ENCODE measurements at places on chromosomes 3 and 15.
A peak's percentile ranks its signal among the peaks of the same experiment; 100 is the strongest.

DNA sequence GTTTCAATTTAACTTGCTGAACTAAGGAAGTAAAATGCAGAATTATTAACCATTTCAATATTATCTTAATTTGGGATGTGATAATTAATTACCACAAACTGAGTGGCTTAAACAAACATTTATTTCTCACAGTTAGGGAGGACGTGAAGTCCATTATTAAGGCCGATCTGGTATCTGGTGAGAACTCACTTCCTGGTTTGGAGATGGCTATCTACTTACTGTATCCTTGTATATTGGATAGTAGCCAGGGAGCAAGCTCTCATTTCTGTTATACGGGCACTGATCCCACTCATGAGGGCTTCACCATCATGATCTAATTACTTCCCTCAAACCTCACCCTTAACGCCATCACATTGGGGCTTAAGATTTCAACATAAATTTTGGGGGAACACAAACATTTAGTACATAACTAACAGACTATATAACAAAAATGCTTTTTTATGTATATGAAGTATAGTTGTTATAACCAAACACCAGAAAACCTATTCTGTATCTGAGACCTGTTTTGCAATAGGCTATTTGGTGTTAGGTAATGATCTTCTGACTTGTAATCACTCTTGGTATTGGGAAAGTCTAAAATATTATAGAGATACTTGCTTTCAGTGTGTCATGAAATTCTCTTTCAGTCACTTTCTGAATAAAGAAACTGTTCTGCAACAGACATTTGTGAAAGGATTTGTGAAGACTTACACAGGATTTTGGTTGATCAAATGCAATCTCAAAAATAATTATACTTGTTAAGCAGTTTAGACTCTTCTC, 4.7 kb upstream of the KPNA4 start:
- DNase-seq = no peak

GRCh38 chr3:186525369-186526255, 18.6 kb downstream of the CRYGS start:
- DNase-seq = no peak

DNA sequence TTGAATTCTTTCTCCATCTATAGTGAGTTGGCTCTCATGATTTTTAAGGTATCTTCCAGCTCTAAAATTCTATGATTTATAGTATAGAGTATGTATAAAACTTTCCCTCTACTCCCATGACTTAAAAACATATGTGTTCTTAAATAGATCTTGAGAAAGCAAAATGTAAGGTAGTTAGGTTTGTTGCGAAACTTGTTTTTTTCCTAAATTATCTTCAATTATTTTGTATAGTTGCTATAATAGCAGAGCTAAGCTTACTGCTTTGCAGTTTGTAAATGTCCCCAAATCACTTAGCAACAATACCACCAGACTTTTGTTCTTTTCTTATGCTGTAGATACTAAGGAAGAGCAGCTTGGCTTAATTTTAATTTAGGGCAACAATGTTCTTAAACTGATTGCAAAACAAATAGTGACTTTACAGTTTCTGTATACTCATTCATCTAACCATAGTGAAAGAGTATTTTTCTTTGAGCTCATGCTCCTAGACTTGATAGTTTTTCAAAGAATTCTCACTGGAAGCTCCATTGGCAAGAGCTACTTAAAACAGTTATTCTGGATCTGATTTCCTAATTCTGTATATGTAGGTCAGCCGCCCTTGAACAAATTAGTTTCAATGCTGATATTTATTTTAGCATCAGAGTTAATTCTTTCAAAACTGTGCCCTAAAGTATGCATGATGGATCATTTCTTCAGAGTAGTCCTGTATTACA, 61.2 kb downstream of the LYSMD4 start:
- no peak for DNase-seq

- no peak for DNase-seq
Measured at GRCh38 chr3:151750678-151751077, 17.0 kb downstream of the AADACL2 start.

- DNase-seq = no peak
Measured at GRCh38 chr3:112128843-112129727, 4.0 kb downstream of the GCSAM start.

DNA sequence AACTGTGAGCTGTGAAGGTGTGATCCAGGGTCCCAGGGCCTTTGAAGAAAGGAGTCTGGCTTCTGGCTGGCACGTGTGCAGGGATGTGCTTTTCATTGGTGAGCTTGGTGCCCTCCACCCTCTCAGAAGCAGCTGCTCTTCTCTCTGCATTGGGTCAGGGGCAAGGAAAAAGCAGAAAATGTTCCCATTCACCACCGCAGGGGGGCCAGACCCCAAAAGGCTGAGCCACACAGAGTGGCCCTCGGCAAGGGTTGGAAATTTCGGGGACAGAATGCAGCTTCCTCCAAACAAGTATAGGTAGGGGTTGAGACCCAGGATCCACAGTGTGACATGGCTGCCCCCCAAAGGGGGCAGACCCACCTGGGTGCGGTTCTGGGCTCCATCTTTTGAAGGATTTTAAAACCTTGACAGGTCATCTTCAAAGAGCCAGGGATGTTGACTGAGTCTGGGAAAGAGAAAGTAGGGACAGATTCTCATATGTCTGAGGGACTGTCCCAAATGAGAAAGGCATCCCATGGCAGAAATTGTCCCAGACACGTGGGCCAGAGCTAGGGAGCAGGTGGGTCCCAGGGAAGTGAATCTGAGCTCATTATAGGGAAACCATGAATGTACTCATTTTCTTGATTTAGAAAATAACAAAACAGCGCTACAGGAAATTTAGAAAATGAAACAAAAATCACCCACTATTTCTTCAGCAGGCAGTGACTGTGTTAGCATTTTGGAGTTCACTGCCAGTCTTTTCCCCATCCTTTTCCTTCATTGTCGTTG, 2.7 kb downstream of the CSK start:
- DNase-seq = no peak

DNA sequence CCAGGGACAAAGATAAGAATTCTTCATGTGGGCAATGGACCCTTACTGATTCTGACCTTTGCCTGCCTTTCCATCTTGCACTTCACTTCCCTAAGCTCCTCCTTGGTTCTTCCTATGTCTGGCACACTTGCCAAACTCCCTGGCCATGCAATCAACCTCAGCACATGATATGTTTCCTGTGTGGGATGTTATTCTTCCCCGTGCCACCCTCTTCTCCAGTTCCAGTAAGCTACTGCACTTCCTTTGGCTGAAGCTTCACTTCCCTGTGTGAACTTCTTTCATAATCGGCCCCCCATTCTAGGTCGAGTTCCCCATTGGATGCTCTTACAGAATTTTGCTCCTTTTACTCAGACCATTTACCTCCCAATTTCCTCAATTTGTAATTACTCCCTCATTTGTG, 10.7 kb upstream of the TASOR start:
- DNase-seq = no peak

GRCh38 chr3:75224412-75224811, 439.7 kb upstream of the FRG2C start:
- no peak for DNase-seq

GRCh38 chr3:53140847-53141845, 10.9 kb upstream of the RFT1 start:
- peak; percentile 82 for DNase-seq

- no peak for DNase-seq
Measured at GRCh38 chr15:28003302-28004037, 95.6 kb downstream of the OCA2 start.

DNA sequence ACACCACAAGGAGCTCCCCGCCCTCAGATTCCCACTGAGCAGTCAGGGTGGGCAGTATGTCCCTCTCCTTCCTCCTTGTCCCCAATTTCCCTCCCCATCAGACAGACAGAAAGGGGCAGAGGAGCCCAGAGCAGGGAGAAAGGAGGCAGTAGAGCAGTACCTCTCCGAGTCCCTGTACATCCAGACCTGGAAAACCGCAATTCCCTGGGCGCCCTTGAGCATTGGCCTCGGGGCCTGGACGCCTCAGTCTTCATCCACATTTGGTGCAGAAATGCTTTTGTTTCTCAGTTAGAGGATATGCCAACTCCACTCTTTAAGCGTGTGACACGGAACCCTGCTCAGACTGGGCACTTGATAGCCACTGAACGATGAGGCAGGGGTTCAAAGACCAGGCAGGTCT, 5.9 kb downstream of the ISG20 start:
- no peak for DNase-seq

- peak; percentile 5 for DNase-seq
Measured at GRCh38 chr3:53680028-53680427, 166.2 kb downstream of the CHDH start.

DNA sequence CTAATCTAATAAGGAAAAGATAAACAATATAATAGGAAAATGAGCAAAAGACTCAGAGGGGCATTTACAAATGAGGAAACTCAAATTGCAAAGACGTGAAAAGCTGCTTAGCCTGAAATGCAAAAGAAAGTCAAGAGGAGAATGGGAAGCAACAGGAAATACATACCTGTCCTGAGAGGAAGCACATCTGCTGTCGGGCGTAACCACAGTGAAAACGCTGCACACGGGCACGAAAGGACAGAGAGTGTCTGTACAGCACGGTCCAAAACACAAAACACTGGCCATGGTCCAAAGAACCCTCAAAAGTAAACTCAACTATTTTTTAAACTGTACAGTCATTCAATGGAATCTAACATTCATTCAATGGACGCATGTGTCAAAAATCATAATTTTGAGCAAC, 100.6 kb downstream of the CHSY1 start:
- DNase-seq = no peak

GRCh38 chr3:14216257-14217048, 37.8 kb downstream of the LSM3 start:
- peak; percentile 89 for DNase-seq

DNA sequence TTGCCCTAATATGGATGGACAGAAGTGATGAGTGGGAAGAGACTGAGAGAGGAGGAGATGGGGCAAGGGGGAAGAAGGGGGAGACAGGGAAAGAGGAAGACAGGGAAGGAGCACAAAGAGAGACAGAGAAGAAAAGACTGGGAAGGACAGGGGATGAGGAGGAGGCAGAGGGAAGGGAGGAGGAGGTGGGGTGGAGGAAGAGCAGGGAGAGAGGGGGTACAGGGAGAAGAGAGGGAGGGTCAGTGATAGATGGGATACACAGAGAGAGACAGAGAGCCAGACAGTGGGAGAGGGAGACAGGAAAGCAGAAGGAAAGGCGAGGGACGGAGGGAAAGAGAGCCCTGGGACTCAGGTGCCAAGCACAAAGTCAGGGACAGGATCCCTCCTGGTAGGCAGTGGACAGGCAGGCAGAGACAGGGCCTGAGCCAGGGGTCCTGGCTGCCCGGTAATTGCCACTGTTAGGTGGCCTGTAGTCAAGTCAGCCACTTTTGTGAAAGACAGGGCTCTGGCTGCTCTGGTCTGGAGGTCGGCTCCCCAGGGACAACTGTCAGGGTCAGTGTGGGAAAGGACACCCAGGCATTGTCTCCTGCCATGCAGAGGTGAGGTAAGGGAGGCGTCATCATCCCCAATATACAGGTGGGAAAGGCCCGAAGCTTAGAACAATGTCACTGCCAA, 9.8 kb downstream of the VILL start:
- DNase-seq = no peak

GRCh38 chr3:45551214-45552010, 43.1 kb upstream of the LIMD1 start:
- DNase-seq = peak; percentile 93

- no peak for DNase-seq
Measured at GRCh38 chr3:108412121-108412750, 98.2 kb downstream of the MYH15 start.

DNA sequence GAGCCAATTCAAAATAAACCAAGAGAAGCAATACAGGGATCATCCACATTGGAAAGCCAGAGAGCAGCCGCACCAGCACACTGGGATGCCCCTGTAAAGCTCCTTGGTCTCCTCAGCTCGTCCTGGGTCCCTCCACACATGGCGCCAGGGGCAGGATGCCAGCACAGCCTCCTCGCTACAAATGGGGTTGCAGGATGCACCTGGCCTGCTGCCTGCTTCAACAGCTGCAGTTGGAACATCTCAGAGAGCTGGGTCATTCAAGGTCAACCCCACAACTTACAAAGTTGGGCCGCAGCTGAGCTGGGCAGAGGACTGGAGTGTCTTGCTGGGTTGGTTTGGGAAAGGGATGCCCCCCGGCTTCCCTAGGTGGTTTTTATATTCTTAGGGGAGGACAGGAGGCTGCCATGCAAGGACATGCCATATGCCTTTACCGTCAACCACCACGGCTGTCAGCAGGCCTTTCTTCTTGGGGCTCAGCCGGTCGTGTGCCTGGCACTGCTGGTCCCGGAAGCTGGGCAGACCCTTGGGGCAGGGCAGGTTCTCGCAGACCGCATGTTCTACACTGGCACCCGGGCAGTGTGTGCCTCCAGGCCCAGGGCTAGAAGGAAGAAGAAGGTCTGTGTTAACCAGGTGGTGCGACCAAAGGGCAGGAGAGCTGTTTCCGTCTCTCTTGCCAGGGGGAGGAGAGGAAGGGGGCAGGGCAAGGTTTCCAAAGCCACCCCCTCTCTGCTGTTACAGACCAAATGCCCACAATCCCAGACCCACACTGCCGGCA, 225.2 kb downstream of the ADAMTS17 start:
- no peak for DNase-seq

GRCh38 chr15:100200287-100200880, 141.4 kb downstream of the ADAMTS17 start:
- no peak for DNase-seq

DNA sequence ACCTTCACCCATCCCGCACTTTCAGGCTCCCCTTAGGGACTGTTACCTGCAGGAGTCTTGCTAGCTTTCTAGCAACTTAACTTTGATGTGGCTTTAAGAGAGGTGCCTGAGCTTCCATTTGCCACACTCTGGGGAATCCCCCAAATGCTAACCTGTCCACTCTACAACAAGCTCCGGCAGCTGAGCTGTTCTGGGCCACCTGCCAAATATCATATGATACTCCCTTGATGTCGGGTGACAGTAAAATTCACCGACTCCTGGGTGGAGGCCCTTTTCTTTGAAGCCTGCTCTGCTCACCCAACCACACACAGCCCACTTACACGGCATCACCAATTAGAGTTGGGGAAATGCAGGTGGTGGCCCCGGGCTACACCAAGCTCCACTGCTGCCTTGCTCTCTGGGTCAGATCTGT, 38.0 kb upstream of the XCR1 start:
- no peak for DNase-seq

- no peak for DNase-seq
Measured at GRCh38 chr3:39067286-39067685, 15.5 kb downstream of the WDR48 start.

- DNase-seq = no peak
Measured at GRCh38 chr3:146585156-146585555, 20.0 kb downstream of the PLSCR5 start.

GRCh38 chr3:104385421-104385820, 981.3 kb upstream of the ALCAM start:
- no peak for DNase-seq

DNA sequence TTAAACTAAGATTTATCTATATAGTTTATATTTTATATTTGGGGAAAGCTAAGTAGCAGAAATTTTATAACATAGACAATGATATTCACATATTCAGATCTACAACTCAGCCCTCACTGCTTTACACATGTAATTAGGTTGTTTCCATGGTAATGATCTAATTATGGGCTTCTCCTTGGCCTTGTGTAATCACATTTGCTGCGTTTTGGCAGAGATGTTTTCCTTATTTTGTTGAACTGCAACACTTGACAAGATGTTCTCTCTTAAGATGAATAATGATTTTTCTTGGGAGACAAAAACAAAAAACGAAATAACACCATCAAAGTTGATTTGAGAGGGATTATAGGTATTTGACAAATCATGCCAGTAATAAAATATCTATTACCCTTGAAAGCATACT, 635.6 kb upstream of the TBL1XR1 start:
- no peak for DNase-seq

GRCh38 chr3:172646439-172647015, 64.3 kb downstream of the NCEH1 start:
- peak; percentile 60 for DNase-seq
